ENCODE measurements at places on chromosomes 12 and 14.

- no peak for DNase-seq
These were observed 14.7 kb upstream of the KRT80 start for GRCh38 chr12:52206304-52207040.

DNA sequence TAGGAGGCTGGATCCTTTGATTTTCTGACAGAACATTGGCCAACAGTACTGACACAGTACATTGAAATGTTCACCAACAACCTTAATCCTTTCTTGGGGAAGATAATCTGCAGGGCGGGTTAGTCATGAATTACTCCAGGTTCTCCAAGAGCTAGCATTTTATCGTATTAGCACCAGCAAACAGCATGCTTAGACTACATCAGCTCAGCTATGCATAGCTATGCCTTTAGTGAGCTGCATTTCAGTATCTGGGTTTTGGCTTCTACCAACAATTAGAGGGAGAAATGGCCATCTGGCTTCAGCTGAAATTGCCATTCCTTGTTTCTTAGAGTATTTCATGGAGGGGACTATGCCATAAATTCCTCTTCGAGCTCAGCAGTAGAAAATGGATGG, 33.8 kb downstream of the SAMD4A start:
- no peak for DNase-seq

DNA sequence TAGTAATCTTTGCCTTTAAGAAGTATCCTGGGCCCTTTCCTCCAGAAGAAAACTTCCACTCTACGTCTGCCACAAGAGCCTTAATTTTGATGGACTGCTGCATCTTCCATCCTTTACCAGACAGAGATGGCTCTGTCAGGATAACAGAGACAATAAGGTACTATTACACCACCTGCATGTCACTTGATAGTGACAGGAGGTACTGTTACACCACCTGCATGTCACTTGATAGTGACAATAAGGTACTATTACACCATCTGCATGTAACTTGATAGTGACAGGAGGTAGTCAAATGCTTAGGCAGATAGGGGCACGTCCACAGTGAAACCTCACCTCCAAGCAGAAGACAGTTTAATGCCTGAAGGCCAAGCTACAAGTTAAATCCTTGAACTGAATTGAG, 13.9 kb downstream of the OR6C74 start:
- no peak for DNase-seq

DNA sequence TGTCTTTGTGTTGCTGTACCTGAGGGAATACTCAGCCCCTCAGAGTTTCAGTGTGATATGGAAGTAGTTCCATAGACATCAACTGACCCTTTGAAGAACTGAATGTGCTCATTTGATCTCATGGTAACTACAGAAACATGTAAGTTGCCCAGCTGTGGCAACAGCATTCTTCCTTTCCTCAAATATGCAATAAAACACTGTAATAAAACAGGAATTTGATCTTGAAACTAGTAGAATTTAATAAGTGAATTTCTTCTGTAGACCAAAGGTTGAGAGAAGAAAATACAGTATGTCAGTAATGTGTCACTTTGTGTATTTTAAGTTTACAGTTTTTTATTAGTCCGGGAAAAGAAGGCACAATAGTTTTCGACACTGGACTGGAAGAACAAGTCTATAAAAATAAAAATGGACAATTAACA, 31.9 kb downstream of the KCTD10 start:
- no peak for DNase-seq

- DNase-seq, result no peak
These were observed 88.2 kb upstream of the SLC38A2 start for GRCh38 chr12:46460682-46461210.

DNA sequence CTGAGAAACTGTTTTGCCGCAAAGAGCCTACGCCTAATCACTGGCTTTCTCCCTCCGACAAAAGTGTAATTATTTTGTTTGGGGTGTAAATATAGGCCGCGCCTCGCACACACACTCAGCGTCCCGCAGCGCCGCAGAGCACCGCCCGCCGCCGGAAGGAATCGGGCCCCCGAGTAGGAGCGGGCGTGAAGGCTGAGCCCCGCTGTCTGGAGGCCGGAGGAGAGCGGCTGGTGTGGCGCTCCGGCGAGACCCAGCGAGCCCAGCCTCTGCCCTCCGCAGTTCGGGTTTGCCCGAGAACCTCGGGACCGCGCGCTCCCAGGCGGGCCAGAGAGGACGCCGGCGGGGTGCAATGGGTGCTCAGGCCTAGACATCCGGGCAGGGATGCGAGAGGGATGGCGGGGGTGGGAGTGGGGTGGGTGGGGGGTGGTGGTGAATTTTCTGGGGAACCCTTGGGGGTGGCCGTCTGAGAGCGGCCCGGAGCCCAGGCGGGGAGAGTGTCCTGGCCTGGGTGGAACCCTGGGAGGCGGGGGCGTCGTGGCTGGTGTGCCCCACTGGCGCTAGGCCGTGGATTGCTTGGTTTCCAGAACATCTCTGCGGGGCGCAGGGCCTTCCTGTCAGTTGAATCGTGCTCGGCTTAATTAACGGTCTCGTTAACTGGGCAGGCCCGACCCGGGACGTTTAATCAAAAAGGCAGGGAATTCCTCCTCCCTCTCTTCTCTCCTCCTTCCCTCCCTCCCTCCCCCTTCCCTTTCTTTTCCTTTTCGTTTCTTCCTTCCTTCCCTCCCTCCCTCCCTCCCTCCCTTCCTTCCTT, 4.7 kb upstream of the LHX5 start:
- DNase-seq, result no peak

DNA sequence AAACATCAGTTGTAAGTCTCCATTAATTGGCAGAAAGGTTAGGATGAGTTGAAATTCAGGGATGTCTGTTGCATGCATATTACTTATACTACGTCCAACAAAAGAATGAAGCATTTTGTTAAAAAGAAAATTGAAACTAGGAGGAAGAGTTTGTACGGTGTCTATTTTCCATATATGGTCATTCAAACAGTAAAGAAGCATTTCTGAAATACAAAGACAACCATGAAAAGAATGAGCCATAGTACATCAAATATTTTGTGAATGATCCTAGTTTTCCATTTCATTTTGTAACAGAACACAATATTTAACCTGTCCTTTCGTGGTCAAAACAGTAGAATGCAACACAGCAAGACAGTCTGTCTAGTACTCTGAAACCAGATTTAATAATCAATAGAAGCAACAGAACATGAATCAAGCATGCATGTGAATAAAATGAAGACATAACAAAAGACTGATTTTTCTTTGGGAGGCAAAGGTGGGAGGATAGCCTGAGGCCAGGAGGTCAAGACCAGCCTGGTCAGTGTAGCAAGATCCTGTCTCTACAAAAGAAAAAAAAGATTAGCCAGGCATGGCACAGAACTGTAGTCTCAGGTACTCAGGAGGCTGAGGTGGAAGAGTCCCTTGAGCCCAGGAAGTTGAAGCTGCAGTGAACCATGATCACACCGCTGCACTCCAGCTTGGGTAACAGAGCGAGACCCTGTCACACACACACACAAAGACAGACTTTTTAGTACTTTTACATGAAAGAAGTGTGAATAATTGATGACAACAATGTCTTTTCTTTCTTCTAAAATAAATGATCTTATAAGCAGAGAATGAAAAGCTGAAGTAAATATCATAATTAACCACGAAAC, 156.0 kb downstream of the LRIG3 start:
- DNase-seq, result no peak

DNA sequence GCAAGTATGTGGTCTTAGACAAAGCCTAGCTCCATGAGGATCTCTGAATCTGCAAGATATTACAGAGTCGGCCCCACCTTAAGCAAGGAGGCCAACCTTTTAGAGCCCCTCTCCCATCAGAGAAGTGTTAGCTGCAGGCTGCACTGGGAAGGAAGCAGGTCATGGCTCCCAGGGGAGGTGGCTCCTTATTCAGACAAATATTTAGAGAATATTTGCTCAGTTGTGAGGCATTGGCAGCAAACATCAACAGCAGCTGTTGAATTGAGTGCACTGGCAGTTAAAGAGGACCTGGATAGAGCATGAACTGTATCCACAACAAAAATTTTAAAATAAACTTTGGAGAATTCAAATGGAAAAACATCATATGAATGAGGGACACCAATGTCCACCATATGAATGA, 44.7 kb downstream of the FSCB start:
- no peak for DNase-seq

- no peak for DNase-seq
These were observed 11.7 kb downstream of the CCDC88C start for GRCh38 chr14:91405724-91406435.

- no peak for DNase-seq
These were observed 208.5 kb downstream of the ANO2 start for GRCh38 chr12:5736527-5736926.

All from stimulated activated CD4-positive, alpha-beta T cell treated with anti-CD3 and anti-CD28 coated beads, TNF-alpha, amount 100 ng/mL, for 1 hour (primary cell).